ENCODE measurements at places on chromosomes 3 and 15.

GRCh38 chr15:77406846-77407245, 13.1 kb downstream of the PEAK1 start:
- H3K27me3 ChIP-seq = no peaks in the 10 kb centered on the region
- DNase-seq = no peak
- no peaks in the 10 kb centered on the region for H3K36me3 ChIP-seq
- H3K4me3 ChIP-seq = no peak overlapping the region

DNA sequence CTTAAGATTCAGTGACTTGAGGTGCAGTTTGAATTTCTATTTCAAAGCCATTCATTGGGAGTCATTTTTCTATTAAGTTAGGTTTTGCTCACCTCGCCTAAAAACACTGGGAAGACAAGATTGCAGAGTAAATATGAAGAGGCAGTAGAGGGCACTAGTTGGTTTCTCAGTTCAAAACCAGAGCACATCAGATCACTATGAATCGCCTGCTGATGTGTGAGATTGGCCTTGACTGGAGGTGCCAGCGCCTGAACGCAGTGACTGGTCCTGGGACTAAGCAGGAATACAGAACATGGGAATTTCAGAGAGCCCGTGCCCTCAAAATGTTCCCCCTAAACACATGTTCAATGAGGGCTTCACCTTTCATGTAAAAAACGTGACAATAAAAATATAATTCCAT, 229.0 kb downstream of the ITPR1 start:
- H3K36me3 ChIP-seq = no peaks in the 10 kb centered on the region
- peak overlapping the region; percentile 84 for H3K27ac ChIP-seq
- H3K4me3 ChIP-seq = no peak overlapping the region
- DNase-seq = peak; percentile 60
- H3K27me3 ChIP-seq = no peaks in the 10 kb centered on the region

- no peak overlapping the region for H3K4me3 ChIP-seq
- H3K4me1 ChIP-seq = no peaks in the 10 kb centered on the region
- H3K27me3 ChIP-seq = no peaks in the 10 kb centered on the region
- no peak overlapping the region for H3K27ac ChIP-seq
- no peaks in the 10 kb centered on the region for H3K36me3 ChIP-seq
- DNase-seq = no peak
Observed at GRCh38 chr3:23629181-23629894, 176.4 kb upstream of the UBE2E1 start.

GRCh38 chr3:119596398-119596797, 1.3 kb upstream of the PLA1A start:
- H3K36me3 ChIP-seq = no peaks in the 10 kb centered on the region
- H3K27me3 ChIP-seq = no peaks in the 10 kb centered on the region
- DNase-seq = no peak
- peaks cover 20% of the 10 kb centered on the region for H3K4me1 ChIP-seq
- H3K4me3 ChIP-seq = no peak overlapping the region
- H3K27ac ChIP-seq = no peak overlapping the region

DNA sequence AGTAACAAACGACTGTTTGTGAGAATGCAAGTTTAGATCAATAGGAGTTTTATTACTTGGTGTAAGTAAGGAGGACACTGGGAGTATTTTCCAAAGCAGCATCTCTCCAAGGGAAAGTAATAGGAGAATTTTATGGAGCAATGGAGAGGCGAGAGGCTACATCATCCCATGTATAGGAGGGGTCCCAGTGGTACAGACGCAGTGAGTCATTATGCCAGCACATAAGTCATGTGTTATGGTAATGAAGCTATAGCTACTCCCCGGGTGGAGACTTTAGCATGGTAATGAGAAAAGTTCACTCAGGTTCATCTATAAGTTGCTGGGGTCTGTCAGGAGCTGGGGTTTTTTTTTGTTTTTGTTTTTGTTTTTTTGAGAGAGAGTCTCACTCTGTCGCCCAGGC, 29.5 kb upstream of the ZNF445 start:
- peaks cover 5% of the 10 kb centered on the region for H3K4me1 ChIP-seq
- H3K4me3 ChIP-seq = no peak overlapping the region
- H3K27me3 ChIP-seq = no peaks in the 10 kb centered on the region
- no peak for DNase-seq

- no peak for DNase-seq
- no peaks in the 10 kb centered on the region for H3K4me1 ChIP-seq
- H3K27me3 ChIP-seq = no peaks in the 10 kb centered on the region
- no peak overlapping the region for H3K4me3 ChIP-seq
- H3K27ac ChIP-seq = no peak overlapping the region
Observed at GRCh38 chr15:40466426-40467260, 4.1 kb upstream of the CHST14 start.

- H3K27ac ChIP-seq = no peak overlapping the region
- H3K4me3 ChIP-seq = no peak overlapping the region
- no peaks in the 10 kb centered on the region for H3K27me3 ChIP-seq
- H3K36me3 ChIP-seq = no peaks in the 10 kb centered on the region
- H3K4me1 ChIP-seq = peaks cover 2% of the 10 kb centered on the region
Observed at GRCh38 chr3:24678421-24678865, 183.8 kb upstream of the THRB start.
